Muscle of back (tissue), 13 donors: ENCODE measurements at places on chromosomes 5 and 9. TPM values are rescaled to one million over a fixed set of nuclear protein-coding genes. Genes with fewer than 3 reads are reported as not detected.

GRCh38 chr9:114513055-114513958, 8.0 kb upstream of the WHRN start:
- DNase-seq = no peak

DNA sequence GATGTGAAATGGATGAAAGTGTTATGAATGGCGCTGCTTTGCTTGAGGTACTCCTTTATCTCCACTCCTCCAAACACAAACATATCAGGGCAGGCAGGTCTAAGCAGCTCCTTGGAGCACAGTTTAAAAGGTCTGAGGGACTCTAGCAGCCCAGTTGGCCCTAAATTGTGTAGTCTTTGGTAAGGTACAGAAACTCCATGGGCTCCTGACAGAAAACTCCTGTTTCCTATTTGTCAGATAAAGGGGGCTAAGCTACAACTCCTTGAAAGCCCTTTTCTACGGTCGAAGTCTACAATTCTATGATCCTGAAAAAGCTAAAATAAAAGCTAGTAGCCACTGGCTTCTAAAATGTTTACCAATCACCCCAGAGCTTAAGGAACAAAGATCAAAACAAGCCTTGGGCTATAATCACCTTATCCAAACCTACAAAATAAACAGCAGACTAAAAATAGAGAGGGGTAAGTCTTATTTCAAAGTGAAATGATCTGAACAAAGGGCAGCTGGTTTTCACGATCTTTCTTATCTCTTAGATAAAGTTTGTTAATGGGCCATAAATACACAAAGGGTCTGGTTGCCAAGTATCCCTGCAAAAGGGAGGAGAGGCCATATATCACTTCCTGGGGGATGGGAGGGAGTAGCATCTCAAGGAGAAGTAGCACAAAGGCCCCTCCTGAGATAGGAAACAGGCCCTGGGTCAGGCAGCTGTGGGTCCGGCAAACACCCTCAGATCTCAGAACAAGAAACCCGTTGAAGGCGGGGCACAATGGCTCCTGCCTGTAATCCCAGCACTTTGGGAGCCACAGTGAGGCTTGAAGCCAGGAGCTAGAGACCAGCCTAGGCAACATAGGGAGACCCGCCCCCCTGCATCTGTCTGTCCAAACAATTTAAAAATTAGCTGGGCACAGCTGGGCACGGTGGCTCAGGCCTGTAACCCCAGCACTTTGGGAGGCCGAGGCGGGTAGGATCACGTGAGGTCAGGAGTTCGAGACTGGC, 28.3 kb upstream of the DENND4C start:
- DNase-seq = no peak

DNA sequence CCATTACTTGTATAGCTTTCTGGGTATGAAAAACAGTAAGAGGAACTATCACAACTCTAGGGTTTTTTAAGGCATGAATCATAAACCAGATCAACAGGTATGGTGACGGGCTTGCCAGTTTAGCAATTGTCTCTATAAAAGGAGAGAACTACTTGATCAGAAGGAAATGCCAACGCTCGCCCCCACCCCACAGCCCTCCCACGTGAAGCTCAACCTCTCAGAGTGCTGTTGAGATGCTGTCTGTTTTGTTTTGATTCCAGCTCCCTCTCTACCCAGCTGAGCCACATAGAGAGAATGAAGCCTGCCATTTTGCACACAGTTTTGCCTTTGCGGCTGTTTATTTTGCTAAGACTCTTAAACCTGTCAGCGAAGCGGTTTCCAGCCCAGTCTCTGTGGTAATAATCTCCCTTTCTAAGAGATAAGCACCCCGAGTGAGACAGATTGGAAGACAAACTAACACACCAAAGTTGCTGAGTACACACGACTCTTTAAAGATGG, 257.9 kb upstream of the ANKRD55 start:
- DNase-seq = no peak

DNA sequence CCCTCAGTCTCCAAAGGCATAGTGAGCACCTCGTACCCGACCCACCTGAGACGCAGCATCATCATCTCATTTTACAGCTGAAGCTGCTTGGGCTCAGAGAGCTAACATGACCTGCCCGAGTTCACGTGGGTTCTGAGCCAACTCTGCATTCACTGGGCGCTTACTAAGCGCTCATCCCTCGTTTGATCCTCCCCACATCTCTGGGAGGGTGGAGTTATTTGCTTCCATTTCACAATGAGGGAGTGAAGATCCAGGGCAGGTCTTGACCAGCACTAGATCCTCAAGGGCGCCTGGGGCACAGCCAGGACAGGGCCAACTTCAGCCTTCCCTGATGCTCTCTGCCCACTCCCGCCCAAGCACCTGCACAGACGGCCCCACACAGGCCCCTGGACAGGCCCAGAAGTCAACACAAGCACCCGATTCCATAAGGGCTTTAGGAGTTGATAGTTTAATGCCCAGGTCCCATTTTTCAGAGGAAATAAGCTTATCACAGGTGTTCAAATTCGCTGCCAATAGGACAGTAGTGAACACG, 80.8 kb downstream of the HRH2 start:
- DNase-seq = no peak

DNA sequence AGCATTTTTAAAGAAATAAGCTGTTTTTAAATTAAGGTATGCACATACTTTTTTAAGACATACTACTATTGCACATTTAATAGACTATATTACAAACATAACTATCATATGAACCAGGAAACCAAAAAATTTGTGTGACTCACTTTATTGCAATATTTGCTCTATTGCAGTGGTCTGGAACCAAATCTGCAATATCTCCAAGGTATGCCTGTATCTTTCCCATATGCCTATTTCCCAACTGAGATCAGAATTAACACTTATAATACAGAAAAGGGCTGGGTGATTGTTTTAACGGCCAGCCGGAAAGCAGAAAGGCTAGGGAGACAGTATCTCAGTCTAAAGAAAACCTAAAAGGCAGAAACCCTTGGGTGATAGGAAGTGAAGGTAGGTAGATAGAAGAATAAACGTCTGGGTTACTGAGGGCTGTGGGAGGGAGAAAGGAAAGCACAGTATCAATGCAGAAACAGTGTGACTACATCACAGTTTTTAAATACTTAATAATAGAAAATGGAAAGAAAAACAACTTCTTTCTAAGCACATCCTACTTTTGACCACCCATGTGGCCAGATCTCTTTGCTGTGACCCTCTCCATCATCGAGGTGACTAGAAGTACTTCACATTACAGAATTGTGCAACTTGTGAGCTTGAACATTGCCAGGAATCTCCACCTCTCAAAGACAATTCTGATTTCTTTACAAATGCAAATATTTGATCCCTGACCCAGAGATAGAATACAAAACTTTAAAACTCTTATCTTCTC, 126.4 kb downstream of the LPAR1 start:
- DNase-seq = no peak

DNA sequence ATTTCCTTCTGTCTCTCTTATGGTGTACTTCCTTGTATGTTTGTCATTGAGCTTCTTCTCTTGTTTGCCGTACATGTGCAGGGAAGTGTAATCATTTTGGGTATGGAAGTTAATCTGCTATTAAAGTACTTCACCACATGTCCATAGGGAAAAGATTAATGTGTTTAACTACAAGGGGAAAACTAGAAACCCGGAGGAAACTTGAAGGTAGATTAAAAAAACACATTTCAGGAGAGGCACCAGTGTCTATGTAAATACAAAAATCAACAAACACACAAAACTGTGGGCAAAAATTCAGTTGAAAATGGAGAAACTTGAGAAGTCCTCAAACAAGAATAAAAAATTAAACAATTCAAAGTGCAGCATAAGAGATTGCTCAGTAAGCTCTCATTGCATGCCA, 166.4 kb downstream of the PBX3 start:
- no peak for DNase-seq

DNA sequence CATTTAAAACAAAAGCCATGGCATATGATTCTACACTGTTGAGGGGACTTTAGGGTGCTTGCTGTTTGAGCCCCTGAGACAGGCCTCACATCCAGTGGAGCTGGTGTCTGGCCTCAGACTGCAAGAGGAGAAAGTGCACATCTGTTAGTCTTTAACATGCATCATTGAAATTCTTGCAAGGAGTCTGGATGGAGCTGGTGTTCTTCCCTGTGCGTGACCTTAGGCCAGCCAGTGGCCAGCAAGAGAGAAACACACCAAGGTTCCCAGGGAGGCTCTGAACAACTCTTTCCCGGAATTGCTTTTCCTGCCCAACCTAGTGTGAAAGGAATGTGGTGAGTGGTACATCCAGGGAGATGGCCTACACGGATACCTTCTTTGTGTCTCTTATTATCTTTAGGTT, 282.8 kb upstream of the TNC start:
- no peak for DNase-seq

IER5L gene
- 5.8 TPM for polyA plus RNA-seq

HTR1A gene
- polyA plus RNA-seq = not detected

- no peak for DNase-seq
Measured at GRCh38 chr5:56492812-56493211, 259.7 kb upstream of the ANKRD55 start.

DNA sequence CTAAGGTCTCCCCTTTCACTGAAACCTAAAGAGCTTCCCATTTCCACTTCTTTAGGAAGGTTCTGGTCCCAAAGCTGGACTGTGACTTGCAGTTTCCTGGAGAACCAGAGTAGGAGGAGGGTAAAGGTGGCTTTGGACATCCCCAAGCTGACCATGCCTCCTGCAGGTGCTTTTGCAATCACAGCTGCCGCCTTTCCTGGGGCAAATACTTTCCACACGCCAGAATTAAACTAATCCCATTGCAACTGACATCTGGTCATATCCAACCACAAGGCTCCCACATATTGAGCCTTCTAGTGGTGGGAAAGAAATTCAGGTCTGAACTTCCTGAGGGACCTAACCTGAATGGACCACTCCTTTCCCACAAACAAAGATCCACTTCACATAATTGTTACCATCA, 92.7 kb downstream of the NRG2 start:
- no peak for DNase-seq

DNA sequence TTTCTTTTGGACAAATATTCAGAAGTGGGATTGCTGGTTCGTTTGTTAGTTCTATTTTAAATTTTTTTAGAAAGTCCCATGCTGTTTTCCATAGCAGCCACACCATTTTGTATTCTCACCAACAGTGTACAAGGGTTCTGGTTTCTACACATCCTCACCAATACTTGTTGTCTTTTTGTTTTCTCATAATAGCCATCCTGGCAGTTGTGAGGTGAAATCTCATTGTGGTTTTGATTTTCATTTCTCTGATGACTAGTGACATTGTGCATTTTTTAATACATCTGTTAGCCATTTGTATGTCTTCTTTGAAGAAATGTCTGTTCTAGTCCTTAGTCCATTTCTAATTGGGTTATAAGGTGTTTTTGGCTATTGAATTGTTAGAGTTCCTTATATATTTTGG, 214.3 kb downstream of the ARRDC3 start:
- DNase-seq = no peak

SAXO1 gene
- 0.19 TPM for polyA plus RNA-seq

DNA sequence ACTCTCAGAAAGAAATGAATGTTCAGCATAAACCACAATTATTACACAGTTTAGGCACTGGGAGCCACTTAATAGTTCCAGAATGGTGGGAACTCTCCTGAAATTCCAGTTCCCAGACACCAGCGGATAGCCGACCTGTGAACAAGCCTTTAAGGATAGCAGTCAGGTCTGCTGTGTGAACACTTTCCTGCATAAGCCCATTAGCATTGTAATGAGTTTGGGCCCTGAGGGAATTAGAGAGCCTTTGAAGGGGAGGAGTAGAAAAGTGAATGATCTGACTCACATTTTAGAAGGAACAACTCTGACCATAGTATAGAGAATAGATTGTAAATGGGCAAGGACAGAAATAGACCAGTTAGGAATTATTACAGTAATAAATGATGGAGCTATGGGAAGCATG, 189.1 kb downstream of the ADGRV1 start:
- no peak for DNase-seq

DNA sequence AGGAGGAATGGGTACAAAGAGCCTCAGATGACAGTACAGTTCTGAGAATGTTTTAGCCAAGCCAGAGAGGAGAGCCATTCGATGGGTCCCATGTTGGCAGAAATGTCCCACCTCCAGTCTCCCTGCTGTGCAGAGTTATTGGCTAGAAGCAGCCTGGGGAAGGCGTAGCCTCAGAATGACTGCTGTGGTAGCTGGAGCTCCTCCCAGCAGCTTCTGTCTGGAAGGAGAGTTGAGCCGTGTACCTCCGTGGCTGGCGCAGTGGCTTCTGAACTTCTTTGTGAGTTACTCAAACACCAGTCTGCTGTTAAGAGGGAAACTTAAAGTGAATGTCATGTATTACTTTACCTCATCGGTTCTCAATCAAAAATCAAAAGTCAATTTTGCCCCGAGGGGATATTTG, 193.3 kb upstream of the SNX2 start:
- DNase-seq = no peak

DNA sequence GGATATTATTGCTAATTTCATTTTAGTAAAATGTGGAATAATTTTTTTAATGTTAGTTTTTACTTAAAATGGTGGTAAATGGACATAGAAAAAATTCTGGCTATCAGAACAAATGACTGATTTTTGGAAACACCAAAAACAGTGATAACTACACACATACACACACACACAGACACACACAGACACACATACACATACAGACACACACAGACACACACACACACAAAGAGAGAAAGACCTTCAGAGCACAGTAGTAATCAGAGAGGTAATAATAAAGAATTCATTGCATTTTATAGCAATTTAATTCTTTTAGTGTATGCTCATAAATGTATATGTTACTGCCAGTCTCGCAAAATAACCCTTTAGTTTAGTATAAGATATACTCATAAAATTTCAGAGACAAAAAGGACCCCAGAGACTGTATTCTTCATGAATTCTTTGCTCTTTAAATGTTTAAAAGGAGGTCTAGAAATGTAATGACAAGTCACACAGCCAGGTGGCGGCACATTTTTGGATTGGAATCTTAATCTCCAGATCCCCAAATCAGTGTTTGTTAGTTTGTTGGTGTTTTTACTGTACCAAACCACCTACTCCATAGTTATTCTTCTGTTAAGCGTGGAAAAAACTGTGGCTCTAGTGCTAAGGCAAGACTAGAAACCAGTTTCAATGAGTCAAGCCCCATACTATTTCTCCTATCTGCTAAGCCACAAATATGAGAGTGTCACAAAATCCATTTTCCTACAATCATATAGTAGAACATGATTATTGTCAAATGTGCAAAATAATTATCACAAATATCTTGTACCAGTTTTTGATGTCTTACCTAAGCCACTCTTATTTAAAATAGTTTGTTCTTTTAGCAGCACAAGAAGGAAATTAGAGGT, 109.9 kb downstream of the EDIL3 start:
- peak; percentile 16 for DNase-seq

- DNase-seq = no peak
Measured at GRCh38 chr5:102223542-102224477, 72.3 kb downstream of the SLCO4C1 start.

- DNase-seq = peak; percentile 20
Measured at GRCh38 chr9:137982200-137982599, 104.6 kb downstream of the CACNA1B start.

IL4 gene
- polyA plus RNA-seq = not detected

DNA sequence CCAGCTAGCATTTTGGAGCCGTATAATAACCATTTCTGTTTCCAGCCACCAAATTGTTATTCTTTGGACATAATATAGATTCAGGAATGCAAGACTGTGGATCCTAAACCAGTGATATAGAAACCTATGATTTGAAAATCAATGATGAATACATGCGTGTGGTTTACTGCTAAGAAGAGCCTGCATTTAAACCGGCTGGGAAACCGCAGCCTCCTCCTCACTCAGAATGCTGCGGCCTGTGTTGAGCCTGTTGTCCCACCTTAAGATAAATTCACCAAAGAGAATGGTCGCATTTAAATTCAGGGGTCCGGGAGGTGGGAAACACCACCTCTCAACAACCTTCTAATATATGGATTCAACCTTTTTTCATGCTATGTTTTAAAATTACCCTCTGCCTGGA, 148.0 kb downstream of the MEF2C start:
- DNase-seq = no peak

RAI14 gene
- 35.3 TPM for polyA plus RNA-seq
